Karpas-422 (cell line): ENCODE measurements at places on chromosomes 6 and 20.

- no peaks in the 10 kb centered on the region for H3K4me1 ChIP-seq
- no peaks in the 10 kb centered on the region for H3K36me3 ChIP-seq
- H3K4me3 ChIP-seq: no peak overlapping the region
- no peak overlapping the region for H3K27ac ChIP-seq
Observed at GRCh38 chr6:7267071-7267465, 45.9 kb downstream of the SSR1 start.

GRCh38 chr6:90144928-90145555, 151.6 kb downstream of the BACH2 start:
- no peaks in the 10 kb centered on the region for H3K27me3 ChIP-seq
- no peak overlapping the region for H3K4me3 ChIP-seq
- no peak for DNase-seq

GRCh38 chr6:107796156-107796555, 28.0 kb downstream of the SCML4 start:
- no peaks in the 10 kb centered on the region for H3K36me3 ChIP-seq
- DNase-seq: no peak
- H3K4me1 ChIP-seq: no peaks in the 10 kb centered on the region
- H3K27ac ChIP-seq: no peak overlapping the region
- no peak overlapping the region for H3K4me3 ChIP-seq
- H3K27me3 ChIP-seq: no peaks in the 10 kb centered on the region

GRCh38 chr20:53934421-53935343, 135.7 kb downstream of the BCAS1 start:
- H3K27ac ChIP-seq: no peak overlapping the region
- H3K4me3 ChIP-seq: no peak overlapping the region
- no peaks in the 10 kb centered on the region for H3K36me3 ChIP-seq
- DNase-seq: peak; percentile 55
- peaks cover 14% of the 10 kb centered on the region for H3K4me1 ChIP-seq

GRCh38 chr6:108453601-108454185, 107.0 kb upstream of the FOXO3 start:
- H3K27me3 ChIP-seq: no peaks in the 10 kb centered on the region
- no peak for DNase-seq
- no peak overlapping the region for H3K4me3 ChIP-seq
- H3K27ac ChIP-seq: no peak overlapping the region
- no peaks in the 10 kb centered on the region for H3K4me1 ChIP-seq

GRCh38 chr20:55242853-55243252, 762.5 kb downstream of the CBLN4 start:
- H3K36me3 ChIP-seq: no peaks in the 10 kb centered on the region
- H3K27me3 ChIP-seq: no peaks in the 10 kb centered on the region
- H3K4me1 ChIP-seq: no peaks in the 10 kb centered on the region
- no peak overlapping the region for H3K27ac ChIP-seq

GRCh38 chr20:22611636-22612035, 27.3 kb upstream of the FOXA2 start:
- no peak for DNase-seq
- no peak overlapping the region for H3K4me3 ChIP-seq
- no peaks in the 10 kb centered on the region for H3K36me3 ChIP-seq
- no peaks in the 10 kb centered on the region for H3K4me1 ChIP-seq
- H3K27me3 ChIP-seq: no peaks in the 10 kb centered on the region

GRCh38 chr6:43575772-43576551, at the start of the genes POLH and XPO5:
Gene POLH, plus strand, starts transcription at chr6:43576185. Its CDS starts 6,135 bp downstream, at chr6:43582320.
Gene XPO5, minus strand, starts transcription at chr6:43576038. Its CDS starts 174 bp downstream, at chr6:43575864.
- H3K27me3 ChIP-seq: no peaks in the 10 kb centered on the region
- peak; percentile 97 for DNase-seq
- H3K27ac ChIP-seq: peak within 1 kb of the TSS; percentile 71
- peaks cover 27% of the 10 kb centered on the region for H3K4me1 ChIP-seq

- no peaks in the 10 kb centered on the region; the same call in 1 of the 2 replicates for H3K27me3 ChIP-seq
- H3K4me1 ChIP-seq: peaks cover 7% of the 10 kb centered on the region
- no peaks in the 10 kb centered on the region for H3K36me3 ChIP-seq
- H3K4me3 ChIP-seq: no peak overlapping the region
Observed at GRCh38 chr20:61891916-61892649, 173.6 kb downstream of the TAF4 start.

DNA sequence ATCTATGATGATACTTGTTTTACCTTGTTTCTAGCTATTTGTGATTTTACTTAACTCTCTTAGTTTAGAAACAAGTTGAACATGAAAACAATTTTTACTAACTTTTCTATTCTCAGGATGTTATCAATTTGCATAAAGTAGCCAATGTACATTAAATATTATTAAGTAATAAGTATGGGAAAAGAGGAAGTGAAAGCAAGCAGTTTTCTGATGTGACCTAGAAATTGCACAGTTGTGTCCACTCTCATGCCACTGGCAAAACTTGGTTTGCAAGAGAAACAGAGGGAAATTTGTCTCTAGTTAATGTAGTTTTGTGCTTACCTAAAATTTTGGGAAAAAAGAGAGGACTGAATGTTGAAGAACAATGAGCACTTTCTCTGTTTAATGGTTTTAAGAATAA, 19.2 kb upstream of the TSPYL1 start:
- no peak overlapping the region for H3K27ac ChIP-seq
- no peaks in the 10 kb centered on the region for H3K36me3 ChIP-seq
- no peak for DNase-seq

GRCh38 chr6:43985329-43985728, 141.9 kb downstream of the MRPL14 start:
- H3K27ac ChIP-seq: no peak overlapping the region
- no peaks in the 10 kb centered on the region for H3K27me3 ChIP-seq
- no peaks in the 10 kb centered on the region for H3K4me1 ChIP-seq
- no peak for DNase-seq

- peaks cover 10% of the 10 kb centered on the region for H3K4me1 ChIP-seq
- no peak overlapping the region for H3K27ac ChIP-seq
- DNase-seq: no peak
- H3K4me3 ChIP-seq: no peak overlapping the region
Observed at GRCh38 chr20:5945963-5946362, 4.4 kb downstream of the TRMT6 start.

- H3K4me1 ChIP-seq: peaks cover 2% of the 10 kb centered on the region; the same call in 1 of the 2 replicates
- DNase-seq: no peak
- no peak overlapping the region for H3K4me3 ChIP-seq
- H3K27me3 ChIP-seq: no peaks in the 10 kb centered on the region
Observed at GRCh38 chr6:85685713-85686112, 43.0 kb upstream of the SYNCRIP start.

DNA sequence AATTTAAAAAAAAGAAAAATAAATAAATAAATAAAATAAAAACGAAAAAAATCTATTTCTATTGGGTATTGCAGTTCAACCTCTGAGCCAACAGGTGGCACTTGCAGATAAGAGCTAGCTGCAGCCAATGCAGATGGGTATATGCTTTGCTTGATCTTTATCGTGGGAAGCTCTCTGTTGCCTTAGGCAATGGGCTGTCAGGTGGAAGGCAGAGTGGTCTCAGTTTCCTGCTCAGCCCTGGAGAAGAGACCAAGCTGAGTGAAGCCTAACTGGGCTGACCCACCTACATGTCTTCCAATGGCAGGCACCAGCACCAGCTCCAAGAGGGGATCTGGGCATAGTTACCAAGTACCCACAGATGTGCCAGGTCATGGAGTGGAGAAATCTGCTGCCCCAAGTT, 95.0 kb downstream of the AK9 start:
- no peak overlapping the region for H3K27ac ChIP-seq
- H3K27me3 ChIP-seq: no peaks in the 10 kb centered on the region
- peak; percentile 56 for DNase-seq
- no peak overlapping the region for H3K4me3 ChIP-seq

DNA sequence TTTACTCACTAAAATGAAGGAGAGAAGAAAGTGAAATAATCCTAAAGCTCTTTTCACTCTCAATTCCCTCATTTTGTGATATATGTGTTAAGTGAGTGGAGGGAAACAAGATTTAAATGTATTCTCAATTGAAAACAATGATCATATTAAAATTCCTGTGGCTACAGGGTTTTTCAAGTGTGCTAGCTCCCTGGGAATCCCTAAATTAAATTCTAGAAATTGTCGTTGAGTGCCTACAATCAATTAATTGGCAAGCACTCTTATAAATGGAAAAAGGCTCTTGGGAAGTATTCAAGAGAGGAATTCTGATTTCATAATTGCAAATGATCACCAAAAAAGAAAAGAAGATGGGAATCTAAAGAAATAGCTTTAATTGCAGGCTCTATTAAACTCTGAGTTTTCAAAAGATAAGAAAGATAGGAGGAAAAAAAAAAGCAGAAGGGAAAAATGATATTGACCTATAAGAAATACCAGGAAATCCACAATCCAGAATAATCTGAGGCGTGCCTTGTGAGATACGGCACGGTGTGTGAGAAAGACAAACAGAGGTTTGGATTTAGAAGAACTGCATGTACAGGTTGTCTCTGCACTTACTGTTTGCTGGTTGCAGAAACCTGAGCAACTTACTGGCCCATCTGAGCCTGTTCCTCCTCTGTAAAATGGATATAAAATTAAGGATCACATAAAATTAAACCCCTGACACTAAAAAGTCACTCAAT, 18.3 kb upstream of the MBOAT1 start:
- no peaks in the 10 kb centered on the region for H3K4me1 ChIP-seq

DNA sequence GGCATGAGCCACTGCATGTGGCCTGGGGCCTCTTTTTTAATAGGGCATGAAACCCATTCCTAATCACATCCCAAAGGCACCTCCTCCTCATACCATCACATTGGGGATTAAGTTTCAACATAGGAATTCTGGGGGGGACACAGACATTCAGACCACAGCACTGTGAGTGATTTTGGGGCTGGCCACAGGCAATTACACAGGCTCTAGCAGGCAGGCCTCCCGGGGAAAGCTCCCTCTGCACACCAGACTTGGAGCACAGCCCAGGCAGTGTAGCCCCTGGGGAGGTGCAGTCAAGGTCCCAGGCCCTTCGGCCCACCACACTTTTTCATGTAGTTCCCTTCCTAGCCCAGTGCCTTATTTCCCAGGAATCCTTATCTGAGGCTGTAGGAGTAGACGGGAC, 5.5 kb downstream of the SFT2D1 start:
- peaks cover 34% of the 10 kb centered on the region for H3K4me1 ChIP-seq
- no peaks in the 10 kb centered on the region for H3K27me3 ChIP-seq
- H3K4me3 ChIP-seq: no peak overlapping the region
- no peak for DNase-seq

DNA sequence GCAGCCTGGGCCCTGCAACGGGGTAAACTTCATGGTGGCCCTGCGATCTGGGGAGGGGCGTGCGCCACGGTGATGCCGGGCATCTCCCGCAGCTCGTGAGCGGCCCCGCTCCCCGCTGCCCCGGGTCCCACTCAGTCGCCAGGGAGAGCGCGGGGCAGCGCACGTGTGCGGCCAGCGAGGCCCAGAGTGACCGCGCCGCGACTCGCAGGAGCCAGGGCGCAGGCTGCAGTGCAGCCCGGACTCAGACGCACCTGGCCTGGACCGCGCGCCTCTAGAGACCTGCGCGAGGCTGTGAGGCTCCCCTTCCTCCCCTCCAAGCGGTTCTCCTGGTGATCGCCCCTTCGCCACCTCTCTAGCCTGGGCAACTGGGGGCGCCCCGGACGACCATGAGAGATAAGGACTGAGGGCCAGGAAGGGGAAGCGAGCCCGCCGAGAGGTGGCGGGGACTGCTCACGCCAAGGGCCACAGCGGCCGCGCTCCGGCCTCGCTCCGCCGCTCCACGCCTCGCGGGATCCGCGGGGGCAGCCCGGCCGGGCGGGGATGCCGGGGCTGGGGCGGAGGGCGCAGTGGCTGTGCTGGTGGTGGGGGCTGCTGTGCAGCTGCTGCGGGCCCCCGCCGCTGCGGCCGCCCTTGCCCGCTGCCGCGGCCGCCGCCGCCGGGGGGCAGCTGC, 652 bp downstream of the BMP6 start:
- no peak overlapping the region for H3K27ac ChIP-seq
- H3K36me3 ChIP-seq: no peaks in the 10 kb centered on the region
- peak overlapping the region; percentile 54 for H3K4me3 ChIP-seq
- H3K27me3 ChIP-seq: no peaks in the 10 kb centered on the region
- no peak for DNase-seq

DNA sequence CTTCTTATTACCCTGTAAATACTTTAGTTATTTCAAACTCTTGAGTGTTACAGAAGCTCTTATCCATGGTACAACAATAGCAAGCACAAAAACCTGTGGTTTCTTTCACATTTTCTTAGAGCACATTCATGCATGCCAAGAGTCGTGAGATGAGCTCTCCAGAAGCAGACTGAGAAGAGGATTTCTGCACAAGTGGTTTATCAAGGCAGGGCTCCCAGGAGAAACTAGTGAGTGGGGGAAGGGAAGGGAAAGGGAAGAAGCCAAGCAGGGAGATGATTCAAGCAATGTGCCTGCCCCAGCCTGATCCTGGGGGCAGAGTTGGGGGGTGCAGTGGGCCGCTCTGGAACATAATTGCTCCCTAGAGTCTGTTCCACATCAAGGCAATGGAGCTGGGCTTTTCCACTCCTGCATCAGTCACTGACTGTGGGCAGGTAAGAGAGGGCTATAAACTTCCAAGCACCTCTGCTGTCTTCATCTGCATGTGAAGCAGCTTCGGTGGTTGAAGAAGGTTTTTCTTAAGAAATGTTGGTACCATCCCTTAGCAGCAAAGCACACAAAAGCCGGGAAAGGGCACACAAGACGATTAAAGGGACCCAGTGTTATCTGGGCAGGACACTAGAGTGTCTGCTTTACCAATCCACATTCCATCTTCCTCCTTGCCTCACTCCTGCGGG, 152.1 kb downstream of the PLCB4 start:
- no peak overlapping the region for H3K4me3 ChIP-seq
- H3K4me1 ChIP-seq: no peaks in the 10 kb centered on the region
- no peaks in the 10 kb centered on the region for H3K36me3 ChIP-seq
- DNase-seq: no peak
- H3K27ac ChIP-seq: no peak overlapping the region

DNA sequence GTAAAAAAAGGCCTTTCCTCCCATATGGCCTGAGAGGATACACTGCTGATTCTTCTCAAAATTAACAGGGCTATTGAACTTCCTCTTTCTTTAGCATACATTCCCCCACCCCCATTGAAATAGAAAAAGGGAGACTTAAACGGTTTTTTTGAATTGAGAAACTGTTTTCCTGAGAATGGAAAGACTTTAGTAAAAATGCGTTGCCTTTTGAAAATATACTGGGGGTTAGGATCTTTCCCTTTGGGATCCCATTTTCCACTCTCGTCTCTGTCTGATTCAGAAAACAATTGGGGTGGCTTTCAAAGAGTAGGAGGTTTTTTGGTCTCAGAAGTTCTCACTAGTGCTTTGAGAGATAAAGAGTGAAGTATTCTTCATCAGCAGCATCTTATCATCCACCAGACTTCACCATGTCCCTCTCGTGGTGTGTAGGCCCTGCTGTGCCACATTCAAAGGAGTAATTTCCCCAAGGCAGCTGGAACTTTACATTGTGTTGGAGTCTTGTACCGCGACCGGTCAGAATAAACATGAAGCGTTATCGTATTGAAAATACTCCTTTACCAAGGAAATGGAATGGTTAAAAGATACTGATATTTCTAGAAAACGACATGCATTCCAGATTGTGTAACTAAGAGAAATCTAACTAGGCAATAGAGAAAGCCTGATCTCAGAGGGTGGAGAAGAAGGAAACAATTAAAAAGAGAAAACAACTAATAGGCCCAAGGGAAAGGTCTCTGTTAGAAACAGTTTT, 10.6 kb downstream of the MYB start:
- H3K27me3 ChIP-seq: no peaks in the 10 kb centered on the region
- no peak overlapping the region for H3K4me3 ChIP-seq
- H3K36me3 ChIP-seq: peaks cover 4% of the 10 kb centered on the region; the same call in 1 of the 2 replicates
- H3K27ac ChIP-seq: peak overlapping the region; percentile 65
